ENCODE measurements at places on chromosomes 6 and 20.
A peak's percentile ranks its signal among the peaks of the same experiment; 100 is the strongest.

- DNase-seq = no peak
Observed at GRCh38 chr6:55955684-55956083, 80.3 kb upstream of the BMP5 start.

DNA sequence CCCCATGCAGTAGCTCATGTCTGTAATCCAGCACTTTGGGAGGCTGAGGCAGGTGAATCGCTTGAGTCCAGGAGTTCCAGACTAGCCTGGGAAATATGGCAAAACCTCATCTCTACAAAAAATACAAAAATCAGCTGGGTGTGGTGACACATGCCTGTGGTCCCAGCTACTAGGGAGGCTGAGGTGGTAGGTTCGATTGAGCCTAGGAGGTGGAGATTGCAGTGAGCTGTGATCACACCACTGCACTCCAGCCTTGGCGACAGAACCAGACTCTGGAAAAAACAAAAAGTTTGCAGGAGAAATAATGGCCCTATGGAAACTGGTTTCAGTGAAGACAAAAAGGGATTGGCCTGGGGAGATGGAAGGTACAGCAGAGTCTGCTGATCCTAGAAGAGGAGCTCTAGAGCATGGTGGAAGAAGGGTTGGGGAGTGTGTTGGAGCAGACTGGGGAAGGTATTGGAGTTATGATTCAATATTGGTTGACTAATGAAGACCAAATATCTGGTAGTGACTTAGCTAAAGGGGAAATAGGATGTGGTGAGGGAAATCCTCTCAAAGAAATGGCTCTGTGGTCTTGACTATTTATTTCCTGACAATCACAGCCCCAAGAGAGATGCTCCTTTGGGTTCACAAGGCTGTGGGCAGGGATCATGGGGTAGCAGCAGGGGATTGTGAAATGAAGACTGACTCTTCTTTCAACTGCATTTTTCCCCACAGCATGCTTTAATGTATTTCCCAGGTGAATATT lies 281.9 kb downstream of the UTRN start:
- no peak for DNase-seq

GRCh38 chr6:26544473-26544872 lies 6.3 kb downstream of the HMGN4 start:
- no peak for DNase-seq

GRCh38 chr20:31719644-31720485 lies 2.8 kb downstream of the BCL2L1 start:
- no peak for DNase-seq

- DNase-seq = peak; percentile 79
Observed at GRCh38 chr6:33297956-33298772, 578 bp downstream of the RGL2 start.

DNA sequence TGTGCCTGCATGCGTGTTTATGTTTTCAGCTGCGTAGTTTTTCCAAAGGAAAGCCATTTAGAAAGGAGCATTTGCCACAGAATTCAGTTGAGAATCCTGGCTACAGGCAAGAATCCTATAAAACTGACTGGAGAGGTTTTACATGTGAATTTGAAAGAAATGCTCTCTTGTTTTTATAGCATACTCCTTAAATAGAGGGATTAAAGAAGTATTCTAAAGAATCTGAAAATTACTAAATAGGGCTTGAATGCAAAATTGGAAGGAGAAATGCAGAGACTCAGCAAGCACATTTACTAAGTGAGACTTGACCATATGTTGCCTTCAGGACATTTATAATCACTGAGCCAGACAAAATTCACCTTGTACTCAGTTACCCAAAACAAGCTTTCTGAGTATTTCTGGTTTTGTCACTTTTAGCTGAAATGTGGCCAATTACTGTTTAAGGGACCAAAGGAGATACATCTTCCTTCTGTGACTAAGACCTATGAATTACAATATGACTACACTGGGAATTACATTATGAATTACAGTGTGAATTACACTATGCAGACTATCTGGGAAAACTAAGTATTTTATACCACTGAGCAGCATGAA lies 107.4 kb upstream of the ASCC3 start:
- no peak for DNase-seq

DNA sequence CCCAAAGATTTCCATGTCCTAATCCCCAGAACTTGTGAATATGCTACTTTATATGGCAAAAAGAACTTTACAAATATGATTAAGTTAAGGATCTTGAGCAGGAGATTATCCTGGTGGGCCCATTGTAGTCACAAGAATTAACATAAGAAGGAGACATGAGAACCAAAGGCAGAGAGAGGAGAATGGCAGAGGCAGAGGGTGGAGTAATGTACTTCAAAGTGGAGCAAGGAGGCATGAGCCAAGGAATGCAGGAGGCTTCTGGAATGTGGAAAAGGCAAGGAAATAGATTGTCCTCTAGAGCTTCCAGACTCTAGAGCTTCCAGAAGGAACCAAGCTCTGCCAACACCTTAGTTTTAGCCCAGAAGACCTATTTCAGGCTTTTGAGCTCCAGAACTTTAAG lies 147.4 kb downstream of the MOXD1 start:
- DNase-seq = no peak

- no peak for DNase-seq
Observed at GRCh38 chr6:94751641-94752329, 825.5 kb upstream of the MANEA start.

DNA sequence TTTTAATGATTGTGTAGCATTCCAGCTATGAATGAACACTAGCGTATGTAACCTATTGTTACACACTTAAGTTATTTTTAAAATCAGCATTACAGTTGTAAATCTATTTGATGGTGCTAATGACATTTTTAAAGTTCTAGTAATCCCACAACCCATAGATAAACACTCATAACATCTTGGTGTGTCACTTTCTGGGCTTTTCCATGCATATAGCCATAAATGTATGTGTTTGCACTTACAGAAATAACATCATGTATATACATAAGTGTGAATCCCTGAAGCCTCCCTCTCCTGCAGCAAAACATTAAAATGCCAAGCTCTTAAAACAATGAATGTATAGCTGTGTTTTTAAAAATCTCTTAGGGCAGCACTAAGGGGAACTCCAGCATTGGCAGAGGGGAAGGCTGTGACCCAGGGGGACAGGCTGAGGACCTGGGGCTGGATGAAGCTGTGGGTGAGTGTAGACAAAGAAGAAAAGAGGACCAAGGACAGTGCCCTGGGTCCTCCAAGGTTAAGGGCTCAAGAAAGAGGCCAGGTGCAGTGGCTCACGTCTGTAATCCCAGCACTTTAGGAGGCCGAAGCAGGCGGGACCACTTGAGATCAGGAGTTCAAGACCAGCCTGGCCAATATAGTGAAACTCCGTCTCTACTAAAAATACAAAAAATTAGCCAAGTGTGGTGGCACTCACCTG lies 929 bp upstream of the CENPB start:
- DNase-seq = no peak

- DNase-seq = no peak
Observed at GRCh38 chr6:111939902-111940301, 66.7 kb upstream of the FYN start.

DNA sequence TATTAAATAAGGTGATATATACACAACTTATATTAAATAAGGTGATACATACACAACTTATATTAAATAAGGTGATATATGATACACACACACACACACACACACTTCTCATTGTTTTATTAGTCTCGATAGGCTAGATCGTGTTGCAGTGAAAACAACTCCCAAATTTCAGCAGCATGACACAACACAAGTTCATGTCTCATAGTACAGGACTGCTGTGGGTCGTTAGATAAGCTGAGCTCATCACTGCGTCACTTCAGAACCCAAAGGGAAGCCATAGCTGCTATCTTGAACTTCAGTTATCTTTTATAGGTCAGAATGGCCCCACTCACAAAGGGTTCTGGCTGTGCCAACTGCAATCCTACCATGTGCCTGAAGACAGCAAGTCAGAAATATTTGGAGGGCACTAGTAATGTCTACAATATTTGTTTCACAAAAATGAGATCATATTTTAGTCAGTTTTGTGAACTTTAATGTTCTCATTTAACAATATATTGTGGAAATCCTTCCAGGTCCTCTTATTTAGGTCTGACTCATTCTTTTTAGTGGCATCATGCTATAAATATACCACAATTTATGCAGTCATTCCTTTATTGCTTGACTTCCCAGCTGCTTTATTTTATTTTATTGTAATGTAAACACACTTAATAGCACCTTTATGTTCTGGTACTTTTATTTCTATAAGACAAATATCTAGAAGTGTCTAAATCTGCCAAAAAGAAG lies 290.2 kb downstream of the PHACTR1 start:
- no peak for DNase-seq

- DNase-seq = no peak
Observed at GRCh38 chr6:15254070-15254975, 8.5 kb downstream of the JARID2 start.

DNA sequence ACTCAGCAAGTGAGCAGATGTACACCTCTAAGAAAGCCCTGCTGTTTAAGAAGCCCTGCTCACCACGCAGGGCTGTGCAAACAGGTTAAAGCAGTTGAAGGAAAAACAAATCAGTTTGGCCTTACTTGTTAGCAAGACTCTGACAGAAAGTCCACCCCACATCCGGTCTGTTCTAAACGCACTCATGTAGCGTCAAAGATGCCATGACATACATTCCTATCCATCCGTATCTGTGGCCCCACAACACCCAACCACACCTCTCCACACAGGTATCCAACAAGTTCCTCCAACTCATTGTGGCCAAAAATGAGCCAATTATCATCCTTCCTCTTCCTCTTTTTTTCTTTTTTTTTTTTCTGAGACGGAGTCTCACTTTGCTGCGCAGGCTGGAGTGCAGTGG lies 22.8 kb upstream of the RAB22A start:
- no peak for DNase-seq

- no peak for DNase-seq
Observed at GRCh38 chr6:55888917-55889316, 13.5 kb upstream of the BMP5 start.

GRCh38 chr20:36454698-36455427 lies 86.5 kb upstream of the MYL9 start:
- peak; percentile 64 for DNase-seq

- no peak for DNase-seq
Observed at GRCh38 chr20:48629069-48629959, 198.5 kb downstream of the PREX1 start.

DNA sequence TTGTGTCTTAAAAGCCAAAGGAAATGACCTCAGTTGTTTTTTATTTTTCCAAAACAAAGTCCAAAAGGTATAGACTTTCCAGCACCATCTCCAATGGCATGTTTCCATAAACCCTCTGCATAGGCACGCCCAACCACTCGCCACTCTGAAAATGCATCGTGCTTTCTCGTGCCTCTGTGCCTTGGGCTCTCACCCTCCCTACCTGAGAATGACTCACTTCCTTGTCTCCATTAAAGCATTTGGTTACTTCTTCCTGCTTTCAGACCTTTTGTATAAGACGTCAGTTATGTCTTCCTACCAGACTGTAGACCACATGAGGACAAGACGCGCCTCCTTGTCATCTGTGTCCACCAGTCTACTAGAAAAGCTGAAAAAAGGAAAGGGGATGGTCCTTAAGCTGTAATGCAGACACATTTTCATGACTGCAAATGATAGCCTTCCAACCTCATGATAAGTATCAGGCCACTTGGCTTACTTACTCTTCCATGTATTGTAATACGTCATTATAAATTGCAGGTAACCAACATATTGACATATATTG lies 61.2 kb upstream of the CDYL start:
- DNase-seq = no peak

- DNase-seq = no peak
Observed at GRCh38 chr20:48015141-48015910, 230.0 kb upstream of the SULF2 start.

DNA sequence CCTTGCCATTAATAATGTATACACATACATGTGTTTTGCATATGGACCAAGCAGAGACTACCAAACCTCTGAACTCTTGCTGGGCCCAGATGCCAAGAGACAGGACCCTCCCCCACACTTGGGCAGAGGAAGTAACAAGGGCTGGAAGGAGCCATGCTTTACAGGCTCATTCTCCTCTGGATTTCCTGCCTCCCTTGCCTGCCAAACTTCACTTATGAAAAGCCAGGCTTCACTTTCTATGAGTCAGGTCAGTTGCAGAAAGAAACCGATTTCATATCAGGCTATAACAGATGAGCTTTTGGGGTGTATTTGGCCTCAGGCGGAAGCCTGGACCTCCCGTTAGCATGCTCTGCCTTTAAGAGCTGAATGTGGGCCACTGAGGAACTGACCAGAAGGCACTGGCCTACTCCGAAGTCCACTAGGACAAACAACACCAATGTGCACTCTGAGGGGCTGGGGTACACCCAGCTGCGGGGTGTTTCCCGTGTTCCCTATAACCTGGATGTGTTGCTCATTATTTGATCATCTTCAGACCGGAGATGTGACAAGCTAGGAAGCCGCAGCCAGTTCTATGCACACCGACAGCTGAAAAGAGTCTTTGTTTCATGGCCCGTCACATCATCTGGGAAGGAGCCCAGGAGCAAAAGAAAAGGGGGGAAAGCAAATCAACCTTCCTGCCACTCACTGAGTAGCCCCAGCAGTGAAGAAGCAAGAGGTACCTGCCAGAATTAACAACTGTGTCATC lies 28.5 kb downstream of the HAO1 start:
- no peak for DNase-seq

GRCh38 chr20:845941-846893 lies 12.7 kb downstream of the FAM110A start:
- no peak for DNase-seq

DNA sequence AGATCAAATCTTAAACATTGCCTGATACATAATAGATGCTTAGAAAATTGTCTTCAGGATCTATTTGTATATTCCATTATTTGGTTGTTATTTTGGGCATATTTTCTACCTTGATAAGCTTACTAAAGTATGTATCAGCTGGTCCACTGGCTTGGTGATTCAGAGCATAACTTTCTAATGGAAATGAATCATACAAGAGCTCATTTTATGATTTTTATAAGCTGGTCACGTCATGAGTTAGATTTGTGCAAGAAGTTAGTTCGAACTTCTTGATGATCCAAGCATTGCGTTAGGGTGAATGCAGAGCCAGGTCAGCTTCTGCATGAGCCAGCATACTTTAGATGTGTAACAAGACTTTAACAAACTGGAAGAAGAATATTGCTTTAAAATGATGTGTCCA lies 144.5 kb upstream of the FLRT3 start:
- no peak for DNase-seq

DNA sequence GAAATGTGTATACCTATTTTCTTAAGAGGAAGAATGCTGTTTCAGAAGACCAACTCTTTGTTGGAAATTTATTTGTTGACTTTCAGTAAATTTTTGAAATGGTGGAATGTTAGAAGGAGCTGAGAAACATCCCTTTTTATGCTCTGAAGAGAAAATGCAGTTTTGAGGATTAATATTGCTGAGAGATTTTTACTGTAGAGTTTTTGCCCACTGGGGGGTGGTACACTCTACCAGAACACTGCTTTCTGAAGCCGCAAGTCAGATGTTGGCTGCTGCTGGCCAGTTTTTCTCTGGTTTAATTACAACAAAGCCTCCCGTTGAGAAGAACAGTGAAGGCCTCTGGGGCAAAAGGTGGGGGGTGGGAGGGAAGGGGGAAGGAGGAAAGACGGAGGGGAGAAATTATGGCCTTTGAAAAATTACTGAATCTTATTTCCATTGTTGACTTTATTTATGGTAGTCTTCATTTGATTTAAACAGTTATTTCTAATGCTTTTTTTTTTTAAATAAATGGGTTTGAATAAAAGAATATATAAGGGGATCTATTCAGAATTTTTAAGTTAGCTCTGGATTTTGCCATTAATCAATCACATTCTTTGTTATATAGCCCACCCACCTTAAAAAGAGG lies 3.0 kb downstream of the FLRT3 start:
- peak; percentile 52 for DNase-seq

- no peak for DNase-seq
Observed at GRCh38 chr20:60215816-60216730, 257.9 kb downstream of the CDH26 start.

GRCh38 chr6:37172912-37173492 lies 3.0 kb downstream of the PIM1 start:
- no peak for DNase-seq

GRCh38 chr20:1383623-1384404 lies 9.0 kb downstream of the FKBP1A start:
- DNase-seq = no peak
